Ovary (tissue), 10 donors: ENCODE measurements at places on chromosomes 4 and X. TPM values are rescaled to one million over a fixed set of nuclear protein-coding genes. Genes with fewer than 3 reads are reported as not detected.

DNA sequence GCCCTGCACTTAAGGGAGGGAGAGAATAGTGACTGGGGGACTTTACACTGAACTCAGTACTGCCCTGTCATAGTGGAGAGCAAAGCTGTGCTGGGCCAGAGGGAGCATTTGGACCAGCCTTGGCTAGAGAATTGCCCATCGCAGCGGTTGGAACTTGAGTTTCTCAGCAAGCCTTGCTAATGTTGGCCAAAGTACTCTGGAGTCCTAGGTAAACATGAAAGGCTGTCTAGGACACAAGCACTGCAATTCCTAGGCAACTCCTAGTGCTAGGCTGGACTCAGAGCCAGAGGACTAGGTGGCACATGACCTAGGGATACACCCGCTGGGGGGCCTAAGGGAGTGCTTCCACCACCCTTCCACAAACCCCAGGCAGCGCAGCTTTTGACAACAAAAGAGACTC, 15.0 kb downstream of the MED14 start:
- no peak overlapping the region for H3K4me3 ChIP-seq
- H3K27ac ChIP-seq, result no peak overlapping the region
- DNase-seq, result no peak
- H3K4me1 ChIP-seq, result no peaks in the 10 kb centered on the region

- no peaks in the 10 kb centered on the region for H3K4me1 ChIP-seq
- no peaks in the 10 kb centered on the region for H3K36me3 ChIP-seq
- no peak overlapping the region for H3K27ac ChIP-seq
- DNase-seq, result no peak
- H3K27me3 ChIP-seq, result no peaks in the 10 kb centered on the region
Measured at GRCh38 chr4:6374575-6374974, 97.8 kb downstream of the PPP2R2C start.

DNA sequence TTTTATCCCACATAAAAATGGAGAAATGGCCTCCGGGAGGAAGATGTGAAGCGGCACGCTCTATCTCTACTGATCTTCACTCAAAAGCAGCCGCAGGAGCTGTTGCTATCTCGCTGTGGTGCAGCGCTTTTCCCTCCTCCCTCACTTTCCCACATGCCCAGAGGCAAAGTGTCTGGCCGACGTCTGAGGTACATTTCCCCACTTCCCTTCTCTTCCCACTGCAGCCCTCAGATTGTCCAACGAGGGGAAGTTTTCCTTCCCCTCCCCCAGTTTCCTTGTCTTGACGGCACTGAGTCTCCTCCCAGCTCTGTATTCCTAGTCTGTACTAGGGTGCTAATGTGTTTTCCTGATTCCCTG, 660 bp upstream of the COL25A1 start:
- H3K4me1 ChIP-seq, result peaks cover 2% of the 10 kb centered on the region
- peak; percentile 29 for DNase-seq
- no peaks in the 10 kb centered on the region for H3K36me3 ChIP-seq
- H3K27me3 ChIP-seq, result no peaks in the 10 kb centered on the region

GRCh38 chr4:188082796-188083195, 26.6 kb downstream of the TRIML2 start:
- no peak for DNase-seq
- no peaks in the 10 kb centered on the region for H3K4me1 ChIP-seq
- no peak overlapping the region for H3K4me3 ChIP-seq
- no peak overlapping the region for H3K27ac ChIP-seq
- H3K36me3 ChIP-seq, result no peaks in the 10 kb centered on the region
- H3K27me3 ChIP-seq, result no peaks in the 10 kb centered on the region

DNA sequence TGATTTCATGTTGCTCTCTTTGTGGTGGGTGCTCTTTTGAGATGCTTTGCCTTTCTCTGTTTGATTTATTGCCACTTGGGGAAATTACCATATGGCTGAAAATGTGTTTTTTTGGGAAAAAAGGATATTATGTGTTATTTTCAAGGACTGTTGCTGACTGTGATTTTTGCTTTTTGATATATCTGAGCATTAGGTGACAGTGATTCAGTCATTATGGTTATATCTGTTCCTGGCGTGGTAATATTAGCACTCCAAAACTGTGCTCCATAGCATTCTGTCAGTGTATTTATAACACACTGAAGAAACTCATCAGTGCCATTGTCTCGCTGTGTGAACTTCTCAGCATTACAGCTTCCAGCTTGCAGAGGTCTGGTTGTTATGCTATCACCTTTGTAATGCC, 73.8 kb downstream of the PHEX start:
- H3K27ac ChIP-seq, result no peak overlapping the region
- no peak overlapping the region for H3K4me3 ChIP-seq
- H3K4me1 ChIP-seq, result no peaks in the 10 kb centered on the region
- no peaks in the 10 kb centered on the region for H3K36me3 ChIP-seq
- H3K27me3 ChIP-seq, result no peaks in the 10 kb centered on the region

GRCh38 chr4:26746802-26747213, 113.8 kb upstream of the STIM2 start:
- no peaks in the 10 kb centered on the region for H3K36me3 ChIP-seq
- H3K4me1 ChIP-seq, result no peaks in the 10 kb centered on the region
- H3K27ac ChIP-seq, result no peak overlapping the region
- no peak for DNase-seq

- H3K4me3 ChIP-seq, result peak overlapping the region; percentile 84
- H3K36me3 ChIP-seq, result no peaks in the 10 kb centered on the region
- H3K27ac ChIP-seq, result peak overlapping the region; percentile 98
- DNase-seq, result peak; percentile 97
Measured at GRCh38 chrX:41334363-41335197, 618 bp downstream of the DDX3X start.

The BEND4 gene
- 0.15 TPM for total RNA-seq

The GPC3 gene
- total RNA-seq, result 14.7 TPM

The TLR1 gene
- 8.5 TPM for total RNA-seq

The CENPVL1 gene
- not detected for total RNA-seq

The MAGEB3 gene
- total RNA-seq, result not detected
